ENCODE measurements at places on chromosomes 5 and 9.

DNA sequence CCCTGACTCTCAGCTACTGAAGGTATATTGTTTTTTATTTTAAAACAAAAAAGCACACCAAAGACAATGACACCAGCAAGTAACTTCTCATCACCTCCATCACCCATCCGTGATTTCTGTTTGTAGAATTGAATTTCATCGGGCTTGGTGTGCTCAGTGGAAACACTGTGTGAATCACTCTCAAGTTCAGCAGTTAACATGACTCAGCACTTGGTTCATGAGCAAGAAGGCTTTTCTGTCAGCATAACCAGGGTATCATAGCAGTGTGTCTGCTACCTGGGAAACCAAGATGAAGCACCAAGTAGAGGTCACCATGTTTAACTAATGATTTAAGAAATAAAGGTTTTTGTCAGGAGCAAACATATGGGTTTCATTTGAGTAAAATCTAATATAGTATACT, 123.7 kb downstream of the INSYN2B start:
- peak; percentile 95 for DNase-seq

- DNase-seq, result no peak
These were observed 533.8 kb upstream of the CLINT1 start for GRCh38 chr5:158392753-158393152.

GRCh38 chr5:174335682-174336364, 290.3 kb downstream of the NSG2 start:
- no peak for DNase-seq

DNA sequence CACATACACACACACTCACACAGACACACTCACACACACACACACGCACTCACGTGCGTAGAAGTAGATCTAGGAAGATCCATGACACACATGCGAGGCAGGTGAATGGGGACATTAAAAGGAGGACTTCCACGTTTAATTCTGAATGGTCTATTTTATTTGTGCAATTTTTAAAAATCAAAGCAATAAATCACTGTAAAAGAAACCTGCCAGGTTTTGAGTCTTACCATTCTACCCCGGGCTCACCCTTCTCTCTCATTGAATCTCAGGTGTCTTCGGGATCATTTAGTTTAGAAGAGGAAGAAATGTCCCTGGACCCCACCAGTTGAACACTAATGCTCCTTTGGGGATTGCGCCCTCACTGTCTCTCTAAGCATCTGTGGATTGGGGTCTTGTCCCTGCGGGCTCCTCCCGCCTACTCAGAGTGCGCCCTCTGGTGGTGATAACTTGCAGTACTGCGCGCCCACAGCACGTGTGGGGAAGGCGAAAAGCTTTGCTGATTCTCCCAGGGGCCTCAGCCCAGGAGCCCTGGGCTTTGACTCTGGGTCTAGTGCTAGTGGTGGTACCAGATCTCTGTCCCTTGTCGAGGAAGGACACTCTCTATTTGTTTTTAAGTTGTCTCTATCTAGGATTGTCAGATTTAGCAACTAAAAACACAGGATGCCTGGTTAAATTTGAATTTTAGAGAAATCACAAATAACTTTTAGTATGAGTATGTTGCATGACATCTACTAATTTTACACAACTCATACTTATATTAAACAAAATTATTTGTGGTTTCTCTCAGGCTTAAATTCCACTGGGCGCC, 34.8 kb downstream of the BOD1 start:
- peak; percentile 37 for DNase-seq

DNA sequence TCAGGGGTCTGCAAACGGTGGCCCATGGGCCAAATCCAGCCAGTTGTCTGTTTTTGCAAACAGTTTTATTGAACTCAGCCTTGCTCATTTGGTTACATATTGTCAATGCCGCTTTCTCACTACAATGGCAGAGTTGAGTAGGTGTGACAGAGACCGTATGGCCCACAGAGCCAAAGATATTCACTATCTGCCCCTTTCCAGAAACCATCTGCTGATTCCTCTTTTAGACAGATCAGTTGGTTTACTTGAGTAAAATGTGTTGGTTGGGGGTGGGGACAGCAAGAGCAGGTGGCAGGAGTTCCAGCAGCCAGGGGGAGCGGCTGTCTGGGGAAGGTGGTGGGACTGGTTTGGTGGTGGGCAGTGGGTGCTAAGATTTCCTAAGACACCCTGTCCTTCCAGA, 54.8 kb downstream of the COL27A1 start:
- DNase-seq, result no peak

GRCh38 chr5:88667496-88668201, 215.3 kb downstream of the MEF2C start:
- DNase-seq, result no peak

- DNase-seq, result no peak
These were observed 1326.8 kb downstream of the PTPRD start for GRCh38 chr9:9286001-9286400.

- peak; percentile 73 for DNase-seq
These were observed 44.2 kb downstream of the SH3PXD2B start for GRCh38 chr5:172410160-172410559.

DNA sequence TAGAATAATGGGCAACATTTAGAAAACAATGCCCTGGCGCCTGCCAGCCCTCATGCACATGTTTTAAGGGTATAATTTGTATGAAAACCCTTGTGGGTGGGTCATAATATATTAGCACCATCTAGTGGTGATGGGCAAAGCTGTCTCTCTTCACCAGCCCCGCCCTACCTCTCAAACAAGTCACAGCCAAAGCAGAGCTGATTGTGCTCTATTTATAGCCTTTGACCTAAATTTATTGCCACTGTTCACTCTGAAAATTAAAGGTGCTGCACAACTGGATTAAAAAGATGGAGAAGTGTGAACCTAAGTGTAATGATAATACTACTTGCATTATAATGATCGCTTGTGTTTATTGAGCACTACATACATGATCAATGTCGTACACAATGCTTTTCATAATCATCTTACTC, 131.9 kb upstream of the ANKH start:
- peak; percentile 79 for DNase-seq

- DNase-seq, result no peak
These were observed 18.2 kb downstream of the C9orf152 start for GRCh38 chr9:110189559-110190320.

DNA sequence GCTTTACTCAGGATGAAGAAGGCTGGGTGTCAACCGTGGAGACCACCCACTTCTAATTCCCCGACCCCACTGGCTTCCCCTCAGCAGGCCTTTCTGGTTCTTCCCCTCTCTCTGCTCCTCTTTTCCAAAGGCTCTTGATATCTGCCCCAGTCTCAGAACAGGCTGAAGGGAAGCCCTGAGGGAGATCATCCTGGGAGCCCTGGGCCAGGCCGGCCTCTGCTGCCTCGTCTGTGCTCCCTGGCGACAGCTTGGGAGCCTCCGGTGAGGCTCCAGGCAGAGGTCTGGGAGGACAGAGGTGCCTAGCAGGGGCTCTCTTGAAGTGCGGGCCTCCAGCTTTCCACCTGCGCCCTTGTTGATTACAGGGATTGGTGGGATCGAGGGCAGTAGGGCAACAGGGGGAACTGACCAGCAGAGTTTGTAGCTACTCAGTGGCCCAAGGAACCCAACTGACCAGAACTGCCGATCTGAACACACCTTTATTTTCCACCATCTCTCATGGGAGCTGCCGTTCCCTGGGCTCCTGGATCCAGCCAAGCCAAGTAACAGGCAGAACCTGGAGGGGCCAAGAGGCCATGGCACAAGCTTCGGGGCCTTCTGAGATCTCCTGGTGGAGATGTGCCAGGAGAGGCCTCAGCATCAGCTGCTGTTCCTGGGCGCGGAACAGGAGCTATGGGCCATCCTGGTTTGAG, 198.5 kb downstream of the CACNA1B start:
- no peak for DNase-seq

- DNase-seq, result no peak
These were observed 55.4 kb downstream of the STK32A start for GRCh38 chr5:147290261-147290660.

GRCh38 chr9:68838245-68838644, 133.2 kb downstream of the PIP5K1B start:
- DNase-seq, result no peak

DNA sequence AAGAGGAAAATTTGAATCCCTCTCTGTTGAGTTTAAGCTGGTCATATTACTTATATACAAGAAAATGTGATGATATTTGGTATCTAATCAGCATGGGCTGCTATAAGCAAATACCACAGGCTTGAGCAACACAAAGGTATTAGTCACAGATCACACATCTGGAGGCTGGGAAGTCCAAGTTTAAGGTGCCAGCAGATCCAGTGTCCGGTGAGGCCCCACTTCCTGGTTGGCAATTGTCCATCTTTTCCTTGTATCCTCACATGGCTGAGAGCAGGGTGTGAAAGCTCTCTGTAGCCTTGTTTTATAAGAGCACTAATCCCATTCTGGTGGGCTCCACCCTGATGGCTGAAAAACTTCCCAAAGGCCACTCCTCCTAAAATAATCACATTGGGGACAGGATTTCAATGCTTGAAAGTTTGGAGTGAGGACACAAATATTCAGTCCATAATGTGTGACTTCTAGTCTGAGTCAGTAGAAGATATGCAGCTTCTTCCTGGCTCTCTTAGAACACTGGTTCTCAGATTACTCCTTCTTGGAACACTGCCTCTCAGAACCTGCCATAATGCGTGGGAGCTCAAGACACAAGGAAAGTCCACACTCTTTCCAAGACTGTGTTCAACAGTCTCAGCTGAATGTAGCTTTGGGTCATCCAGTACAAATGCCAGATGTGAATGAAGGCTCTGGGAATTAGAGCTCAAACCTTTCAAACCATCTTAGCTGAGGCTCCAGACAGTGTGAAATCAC, 124.1 kb downstream of the PRDM9 start:
- DNase-seq, result peak; percentile 49

- no peak for DNase-seq
These were observed 36.2 kb downstream of the NEK6 start for GRCh38 chr9:124293718-124294506.

- no peak for DNase-seq
These were observed 5.2 kb upstream of the GRHPR start for GRCh38 chr9:37417252-37417803.

GRCh38 chr9:20205821-20206220, 416.5 kb downstream of the MLLT3 start:
- DNase-seq, result peak; percentile 60

DNA sequence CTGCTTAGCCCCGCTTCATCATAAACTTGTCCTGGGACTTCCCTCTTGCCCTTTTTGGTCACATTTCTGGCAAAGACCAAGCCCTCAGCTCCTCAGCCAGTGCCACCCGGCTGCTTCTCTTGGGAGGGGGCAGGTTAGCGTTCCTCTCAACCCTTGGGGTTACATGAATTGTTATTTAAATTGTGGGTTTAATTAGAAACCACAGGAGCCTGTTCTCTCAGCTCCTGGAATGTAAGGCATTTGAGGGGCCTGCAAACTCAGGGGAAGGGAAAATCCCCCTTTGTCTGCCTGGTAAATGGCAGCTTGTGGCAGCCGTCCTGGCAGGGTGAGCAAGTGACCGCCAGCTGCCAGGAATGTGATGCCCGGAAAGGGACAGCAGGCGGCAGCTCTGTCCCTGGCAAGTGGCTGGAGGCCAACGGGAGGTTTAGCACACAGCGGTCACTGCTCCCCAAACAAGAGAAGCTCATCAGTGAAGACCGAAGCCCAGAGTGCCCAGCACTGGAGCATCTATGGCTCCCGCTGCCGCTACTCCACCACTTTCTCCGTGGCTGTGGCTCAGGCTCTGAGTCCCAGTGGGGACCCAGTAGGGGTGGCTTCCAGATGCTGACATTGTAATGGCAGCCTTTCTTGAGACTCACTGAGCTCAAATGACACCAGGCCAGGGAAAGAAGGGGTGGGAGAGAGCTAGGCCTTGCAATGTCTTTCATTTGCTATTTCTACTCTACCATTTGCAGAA, 51.7 kb downstream of the SHB start:
- peak; percentile 78 for DNase-seq

DNA sequence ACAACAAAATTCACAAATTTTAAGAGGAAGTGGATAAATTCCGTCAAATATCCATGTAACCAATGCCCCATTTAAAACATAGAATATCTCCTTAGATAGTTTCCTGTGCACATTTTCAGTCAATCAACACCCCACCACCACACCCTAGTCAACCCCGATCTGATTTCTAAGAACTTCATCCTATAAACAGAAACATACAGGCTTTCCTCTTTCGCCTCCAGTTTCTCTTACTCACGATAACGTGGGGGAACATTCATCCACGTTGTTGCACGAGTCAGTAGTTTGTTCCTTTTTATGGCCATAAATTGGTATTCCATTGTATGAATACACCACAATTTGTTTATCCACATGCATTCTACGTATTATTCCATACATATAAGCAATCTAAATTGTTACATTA, 35.6 kb upstream of the TRIO start:
- DNase-seq, result peak; percentile 47

GRCh38 chr9:94980947-94981722, 254.6 kb downstream of the AOPEP start:
- no peak for DNase-seq

- DNase-seq, result peak; percentile 88
These were observed 196.4 kb downstream of the TRPM3 start for GRCh38 chr9:70924895-70925547.

GRCh38 chr5:78116167-78116566, 178.3 kb downstream of the AP3B1 start:
- no peak for DNase-seq

GRCh38 chr9:20244271-20244670, 378.0 kb downstream of the MLLT3 start:
- DNase-seq, result no peak

- no peak for DNase-seq
These were observed 75.3 kb downstream of the ADAMTS2 start for GRCh38 chr5:179269781-179270543.

GRCh38 chr9:108664309-108665255, 191.2 kb downstream of the ACTL7B start:
- DNase-seq, result no peak

DNA sequence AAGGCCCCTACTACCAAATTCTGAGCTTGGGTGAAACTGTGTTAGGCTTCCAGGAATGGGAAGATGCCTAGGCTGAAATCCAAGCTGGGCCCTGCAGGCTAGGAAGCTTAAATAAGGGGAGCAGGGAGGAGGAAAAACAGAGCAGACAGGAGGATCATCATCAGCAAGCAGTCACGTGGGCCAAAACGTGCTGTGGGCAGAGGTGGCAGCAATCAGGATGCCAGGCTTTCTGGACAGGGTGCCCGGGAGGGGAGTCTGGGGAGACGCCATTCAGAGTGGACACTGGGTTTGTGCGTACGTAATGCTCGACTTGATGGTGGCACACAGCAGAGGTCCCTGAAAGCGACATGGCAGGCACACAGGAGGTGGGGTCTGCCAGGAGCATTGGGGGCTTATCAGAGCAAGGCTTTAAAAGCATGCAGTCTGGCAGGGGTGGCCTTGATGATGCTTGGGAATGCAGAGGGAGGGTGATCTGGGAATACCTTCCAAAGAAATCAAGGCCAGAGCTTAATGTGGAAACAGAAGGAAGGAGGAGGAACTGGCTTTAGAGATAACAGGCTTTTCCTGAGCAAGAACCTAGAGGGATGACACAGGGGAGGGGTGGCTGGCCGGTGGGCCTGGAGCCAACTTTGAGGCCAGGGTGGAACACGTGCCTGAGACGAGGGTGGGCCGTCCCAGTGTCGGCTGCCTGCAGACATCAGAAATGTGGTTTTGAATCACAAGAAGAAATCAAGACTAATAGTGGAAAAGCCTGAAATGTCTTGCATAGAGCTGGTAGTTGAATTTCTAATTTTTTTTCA, 212.5 kb downstream of the GADD45G start:
- no peak for DNase-seq

Data from iris pigment epithelial cell (primary cell).